Stimulated activated CD4-positive, alpha-beta T cell treated with anti-CD3 and anti-CD28 coated beads, Interleukin-15, amount 100 ng/mL, for 1 hour (primary cell): ENCODE measurements at places on chromosomes 5 and 9.

GRCh38 chr9:88559661-88560060 is 24.7 kb downstream of the NXNL2 start:
- no peak for DNase-seq

DNA sequence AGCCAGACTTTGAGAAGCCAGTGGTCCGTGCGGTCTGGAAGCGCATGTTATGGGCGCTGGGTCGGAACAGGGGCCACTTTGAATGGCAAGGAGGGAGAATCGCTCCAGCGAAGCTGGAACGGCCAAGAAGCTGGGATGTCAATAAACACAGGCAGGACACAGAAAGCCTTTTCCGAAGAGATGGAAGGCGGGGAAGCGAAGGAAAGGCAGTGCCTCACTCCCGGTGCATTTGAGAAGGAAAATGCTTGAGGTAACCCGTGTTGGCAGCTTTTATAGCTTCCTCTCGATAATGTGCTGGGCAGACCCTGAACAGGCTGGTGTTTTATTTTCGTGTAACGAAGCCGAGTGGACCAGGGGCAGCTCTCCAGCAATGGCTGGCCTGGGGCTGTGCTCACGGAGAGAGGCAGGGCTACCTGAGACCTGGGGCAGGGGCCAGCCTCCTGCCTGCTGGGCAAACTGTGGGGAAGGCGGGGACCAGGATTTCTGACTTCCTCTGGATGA is 84.2 kb upstream of the SPRY4 start:
- DNase-seq = no peak

DNA sequence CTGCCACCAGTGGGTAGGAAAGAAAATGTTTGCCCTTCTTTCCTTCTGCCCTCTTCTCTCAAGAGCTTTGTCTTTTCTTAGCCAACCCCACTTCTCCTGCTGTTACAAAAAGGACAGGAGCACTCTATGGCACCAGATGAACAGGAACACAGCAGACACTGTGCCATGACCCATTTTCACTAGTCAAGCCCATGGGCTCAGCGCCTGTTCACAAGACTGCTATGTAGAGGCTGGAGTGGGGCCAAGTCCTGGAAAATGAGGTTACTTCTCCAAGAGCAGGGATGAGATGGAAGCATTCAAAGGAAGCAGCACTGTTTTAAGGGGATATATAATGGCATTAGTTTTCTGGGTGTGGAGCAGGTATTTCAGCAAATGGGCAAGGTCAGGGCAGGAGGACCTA is 46.8 kb upstream of the GRAMD2B start:
- DNase-seq = no peak

DNA sequence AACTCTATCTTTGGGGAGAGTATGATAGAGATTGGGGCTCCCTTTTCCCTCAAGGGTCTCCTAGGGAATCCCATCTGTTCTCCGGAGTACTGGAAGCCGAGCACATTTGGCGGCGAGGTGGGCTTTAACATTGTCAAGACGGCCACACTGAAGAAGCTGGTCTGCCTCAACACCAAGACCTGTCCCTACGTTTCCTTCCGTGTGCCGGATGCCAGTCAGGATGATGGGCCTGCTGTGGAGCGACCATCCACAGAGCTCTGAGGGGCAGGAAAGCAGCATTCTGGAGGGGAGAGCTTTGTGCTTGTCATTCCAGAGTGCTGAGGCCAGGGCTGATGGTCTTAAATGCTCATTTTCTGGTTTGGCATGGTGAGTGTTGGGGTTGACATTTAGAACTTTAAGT is 21.5 kb downstream of the PTGS1 start:
- DNase-seq = no peak

DNA sequence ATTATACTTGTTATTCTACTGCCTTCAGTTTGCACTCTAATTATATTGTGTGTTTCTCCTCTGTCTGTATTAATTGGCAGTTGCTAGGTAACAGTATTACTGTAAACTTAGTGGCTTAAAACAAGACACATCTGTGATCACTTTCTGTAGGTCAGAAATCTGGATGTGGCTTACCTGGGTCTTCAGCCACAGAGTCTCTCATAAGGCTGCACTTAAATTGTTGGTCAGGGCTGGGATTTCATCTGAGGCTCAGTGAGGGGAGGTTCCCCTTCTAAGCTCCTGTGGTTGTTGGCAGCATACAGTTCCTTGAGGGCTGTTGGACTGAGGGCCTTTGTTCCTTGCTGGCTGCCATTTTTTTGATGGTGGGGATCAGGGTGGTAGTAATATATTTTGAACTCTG is 68.8 kb downstream of the SLC44A1 start:
- DNase-seq = no peak
